Activated naive CD4-positive, alpha-beta T cell (primary cell): ENCODE measurements at places on chromosomes 6 and 20.

- no peak for DNase-seq
These were observed 646 bp upstream of the CPNE5 start for GRCh38 chr6:36839749-36840431.

- DNase-seq = no peak
These were observed 20.3 kb downstream of the CST7 start for GRCh38 chr20:24969186-24970029.

GRCh38 chr6:20882014-20882413 lies 347.8 kb downstream of the CDKAL1 start:
- DNase-seq = no peak

- no peak for DNase-seq
These were observed 88.7 kb downstream of the KCNB1 start for GRCh38 chr20:49393803-49394202.

GRCh38 chr20:62123450-62124118 lies 1.3 kb downstream of the LSM14B start:
- no peak for DNase-seq

GRCh38 chr20:16955971-16956370 lies 207.8 kb downstream of the OTOR start:
- DNase-seq = no peak

DNA sequence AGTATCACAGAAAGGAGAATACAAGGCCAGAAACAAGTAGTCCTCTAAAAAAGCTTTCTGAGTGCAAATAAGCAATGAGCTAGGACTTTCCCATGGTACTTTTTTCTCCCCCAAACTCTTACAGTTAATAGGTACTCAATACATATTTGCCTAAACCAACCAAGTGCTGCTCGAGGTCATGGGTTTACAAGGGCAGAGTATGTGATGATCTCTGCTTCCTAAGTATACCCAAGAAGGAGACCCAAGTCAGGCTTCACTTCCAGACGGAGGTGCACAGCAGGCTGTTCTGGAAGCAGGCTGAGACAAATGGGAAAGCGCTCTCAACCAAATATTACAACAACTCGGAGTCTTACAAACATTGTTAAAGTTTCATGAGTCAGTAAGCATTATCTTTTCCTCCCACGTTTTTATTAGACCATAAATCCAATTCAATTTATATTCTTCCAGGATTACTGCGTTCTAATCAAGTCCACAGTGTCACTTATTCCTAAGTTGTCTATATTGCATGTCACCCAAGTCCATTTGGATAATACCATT lies 8.1 kb downstream of the FYN start:
- DNase-seq = no peak

DNA sequence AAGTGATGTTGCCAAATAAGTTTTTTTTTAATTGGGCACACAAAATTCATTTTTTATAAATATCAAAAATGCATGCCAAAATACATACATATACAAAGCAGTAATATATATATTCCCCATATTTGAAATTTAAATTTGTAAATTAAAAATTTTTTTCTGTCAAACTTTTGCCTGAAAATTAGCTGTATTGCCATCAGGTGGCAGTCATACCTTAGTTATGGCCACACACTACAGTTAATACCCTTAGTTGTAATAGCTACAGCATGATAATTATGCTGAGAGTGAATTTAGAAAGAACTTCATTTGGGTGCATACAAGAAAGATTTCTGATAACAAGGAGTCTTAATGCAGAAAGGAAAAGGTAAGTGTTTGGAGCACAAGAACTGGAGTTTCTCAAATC lies 46.2 kb upstream of the SDHAF4 start:
- no peak for DNase-seq

DNA sequence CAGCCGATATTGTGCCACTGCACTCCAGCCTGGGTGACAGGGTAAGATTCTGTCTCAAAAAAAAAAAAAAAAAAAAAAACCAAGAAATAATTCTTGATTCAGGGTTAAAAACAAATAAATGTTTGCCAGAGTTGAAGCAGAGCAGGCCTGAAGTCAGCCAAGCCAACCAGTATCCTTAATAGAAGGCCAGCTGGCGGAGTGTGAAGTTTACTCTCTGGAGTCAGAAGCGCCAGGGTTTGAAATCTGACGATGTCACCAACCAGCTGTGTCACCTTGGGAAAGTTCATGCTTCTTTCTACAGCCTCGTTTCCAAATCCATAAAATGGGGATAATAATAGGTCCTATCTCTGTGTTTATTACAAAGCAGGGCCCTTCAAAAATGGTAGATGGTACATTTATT lies 73.0 kb upstream of the ENPP5 start:
- DNase-seq = no peak

DNA sequence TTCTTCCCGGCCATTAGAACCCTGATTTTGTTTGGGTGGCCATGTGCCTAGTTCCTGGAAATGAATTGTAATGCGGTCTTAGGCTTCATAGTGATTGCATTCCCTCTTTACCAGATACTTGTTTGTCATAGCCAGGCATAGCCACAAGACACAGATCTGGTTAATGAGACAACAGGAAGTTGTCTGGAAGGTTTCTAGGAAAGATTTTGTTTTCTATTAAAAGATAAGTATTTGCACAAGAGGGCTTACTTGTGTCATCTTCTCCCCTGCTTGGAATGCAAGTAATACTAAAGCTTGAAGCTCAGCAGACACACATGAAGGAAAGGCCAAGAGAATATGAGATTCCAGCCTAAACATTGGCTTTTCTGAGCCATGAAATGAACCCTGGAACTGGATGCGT lies 12.9 kb downstream of the FARS2 start:
- DNase-seq = no peak

- DNase-seq = no peak
These were observed 51.5 kb downstream of the PREX1 start for GRCh38 chr20:48776306-48776705.

DNA sequence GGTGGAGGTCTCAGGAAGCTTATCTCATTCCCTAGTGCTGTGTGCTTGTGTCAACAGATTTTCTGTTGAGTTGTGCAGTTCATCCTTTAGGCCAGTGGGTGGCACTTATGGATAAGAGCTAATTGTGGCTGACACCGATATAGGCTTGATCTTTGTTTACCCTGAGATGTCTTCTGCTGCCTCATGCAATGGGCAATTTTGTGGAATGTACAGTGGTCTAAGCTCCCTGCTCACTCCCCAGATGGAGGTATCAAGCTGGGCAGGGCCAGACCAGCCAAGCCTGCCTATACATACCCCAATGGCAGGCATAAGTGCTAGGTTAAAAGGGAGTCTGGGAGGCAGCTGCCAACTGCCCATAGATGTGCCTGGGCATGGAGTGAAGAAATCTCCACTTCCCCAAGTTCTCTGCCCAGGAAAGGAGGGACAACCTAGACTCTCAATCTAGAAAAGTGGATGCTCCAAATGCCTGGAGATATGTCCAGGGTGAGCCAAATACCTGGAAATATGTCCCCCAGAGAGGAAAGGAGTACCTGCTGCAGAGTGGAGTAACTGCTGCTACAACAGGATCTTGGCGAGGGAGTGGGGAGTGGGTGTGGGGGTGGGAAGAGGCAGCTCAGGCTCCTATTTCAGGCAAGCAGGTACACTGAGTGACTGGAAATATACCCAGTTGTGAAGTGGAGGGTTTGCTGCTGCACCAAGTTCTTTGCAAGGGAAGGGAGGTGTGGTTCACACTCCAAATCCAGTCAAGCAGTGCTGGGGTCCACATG lies 53.2 kb upstream of the ARG1 start:
- DNase-seq = no peak

GRCh38 chr20:33176101-33176500 lies 8.1 kb downstream of the BPIFA2 start:
- no peak for DNase-seq

GRCh38 chr20:15455279-15455678 lies 1117.9 kb upstream of the FLRT3 start:
- no peak for DNase-seq

DNA sequence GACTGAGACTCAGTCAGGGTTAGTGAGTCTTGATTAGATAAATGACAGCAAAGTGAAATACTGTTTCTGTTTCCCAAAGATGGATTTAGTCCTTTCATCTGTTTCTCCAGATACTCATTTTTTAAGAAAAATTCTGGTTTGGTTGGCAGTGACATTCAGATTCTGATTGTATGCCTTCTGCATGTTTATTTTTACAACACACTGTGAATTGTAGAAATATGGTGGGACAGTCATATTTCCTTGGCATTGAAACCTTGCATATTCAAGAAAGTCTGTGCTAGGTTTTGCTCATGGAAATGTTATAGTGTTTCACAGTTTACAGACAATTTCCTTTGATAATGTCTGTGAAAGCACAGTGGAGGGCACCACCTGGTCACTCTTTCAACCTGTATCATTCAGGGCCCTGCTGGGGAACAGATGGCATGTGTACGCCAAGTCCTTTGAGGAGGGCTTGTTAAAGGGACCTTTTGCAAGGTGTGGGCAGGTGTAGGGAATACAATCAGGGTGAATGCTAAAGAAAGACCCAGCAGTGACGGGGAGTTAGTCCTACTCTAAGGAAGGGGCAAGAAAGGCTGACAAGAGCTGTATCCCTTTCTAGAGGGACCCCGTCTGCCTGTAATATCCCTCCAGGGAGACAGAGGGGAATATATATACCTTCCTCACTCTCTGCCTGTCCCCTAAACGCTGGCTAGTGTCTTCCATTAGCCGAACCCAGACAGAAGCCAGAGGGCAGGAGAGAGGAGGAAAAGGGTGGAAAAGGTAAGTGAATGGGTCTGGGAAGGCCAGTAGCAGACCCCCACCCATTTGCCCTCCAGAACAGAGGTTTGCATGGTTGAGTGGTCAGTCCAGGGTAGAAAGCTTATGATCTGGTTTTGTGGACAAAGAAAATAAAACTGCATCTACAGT lies 10.2 kb downstream of the PLCB4 start:
- DNase-seq = no peak

- DNase-seq = no peak
These were observed 6.1 kb upstream of the TFAP2D start for GRCh38 chr6:50707191-50707590.

- no peak for DNase-seq
These were observed 1.2 kb upstream of the MYCT1 start for GRCh38 chr6:152696522-152696921.

GRCh38 chr20:10667077-10667401 lies 6.8 kb downstream of the JAG1 start:
- no peak for DNase-seq

DNA sequence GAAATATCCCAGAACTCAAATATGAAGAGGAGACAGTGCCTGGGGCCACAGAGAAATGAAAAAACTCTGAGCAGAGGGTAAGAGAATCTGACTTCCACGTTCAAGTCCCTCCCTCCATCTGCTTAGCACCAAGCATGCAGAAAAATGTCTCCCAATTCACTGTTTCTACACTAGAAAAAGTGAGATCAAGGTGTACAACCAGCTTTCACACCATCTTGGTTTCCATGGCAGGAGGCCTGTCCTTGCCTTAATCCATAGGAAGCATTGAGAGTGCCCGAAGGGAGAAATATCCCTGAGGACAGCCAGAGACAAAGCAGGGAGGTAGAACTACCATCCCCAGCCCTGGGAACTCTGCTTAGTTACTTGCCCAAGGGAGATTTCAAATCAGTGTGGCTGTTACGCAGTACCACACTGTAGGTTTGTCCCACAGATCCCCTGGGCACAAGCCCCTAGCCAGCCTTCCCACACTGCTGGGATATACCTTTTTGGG lies 82.9 kb downstream of the SCML4 start:
- DNase-seq = no peak

- no peak for DNase-seq
These were observed 31.1 kb downstream of the PLG start for GRCh38 chr6:160733050-160733646.

DNA sequence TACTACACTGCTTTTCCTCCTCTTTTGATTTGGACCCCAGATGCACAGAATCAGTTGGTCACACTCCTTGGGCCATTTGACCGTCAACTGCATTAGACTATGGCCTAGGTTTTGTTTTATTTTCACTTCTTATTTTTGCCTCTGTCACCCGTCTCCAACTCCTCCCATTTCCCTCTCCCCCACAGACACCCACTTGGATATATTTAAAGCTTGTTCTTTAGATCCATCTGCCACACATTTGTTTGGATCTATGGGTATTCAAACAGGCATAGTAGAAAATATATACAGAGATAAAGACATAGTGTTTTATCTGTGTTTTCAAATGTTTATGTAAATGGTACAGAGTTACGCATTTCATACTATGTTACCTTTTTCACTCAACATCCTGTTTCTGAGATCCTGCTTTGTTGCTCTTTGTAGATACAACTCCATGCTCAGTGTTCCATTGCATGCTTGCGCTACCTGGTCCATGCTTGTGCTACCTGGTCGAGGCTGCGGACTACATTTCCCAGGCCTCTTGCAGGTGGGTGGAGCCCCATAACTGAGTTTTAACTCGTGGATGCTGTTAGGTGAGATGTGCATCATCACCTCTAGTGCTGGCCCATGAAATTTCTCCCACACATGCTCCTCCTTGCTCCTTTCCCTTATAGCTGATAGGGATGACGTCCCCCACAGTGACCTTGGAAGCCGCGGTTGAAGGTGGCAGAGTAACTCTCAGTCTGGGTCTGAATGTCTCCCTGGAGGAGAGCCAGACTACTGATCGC lies 11.5 kb upstream of the PREX1 start:
- DNase-seq = no peak

DNA sequence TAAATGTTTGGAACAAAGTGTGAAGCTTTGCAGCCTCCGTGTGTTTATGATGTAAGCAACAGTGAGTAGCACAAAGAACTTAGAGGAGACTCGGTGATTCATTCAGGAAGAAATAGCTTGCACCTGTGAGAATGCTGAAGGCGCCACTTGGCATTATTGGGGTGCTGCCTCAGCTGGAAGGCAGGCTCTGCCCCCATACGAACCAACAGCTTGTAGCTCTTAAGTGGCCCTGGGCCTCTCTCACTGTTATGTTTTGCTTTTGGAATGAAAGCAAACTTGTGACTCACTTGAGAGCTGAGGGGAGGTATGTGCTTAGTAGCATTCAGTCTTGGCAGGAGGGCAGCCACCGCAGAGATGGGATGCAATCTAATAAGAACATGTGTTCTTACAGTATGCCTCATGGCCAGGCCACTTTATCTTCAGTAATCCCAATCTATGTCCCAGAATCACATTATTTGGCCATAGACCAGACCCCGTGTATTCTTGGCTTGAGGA lies 310.7 kb downstream of the EYA4 start:
- DNase-seq = no peak

DNA sequence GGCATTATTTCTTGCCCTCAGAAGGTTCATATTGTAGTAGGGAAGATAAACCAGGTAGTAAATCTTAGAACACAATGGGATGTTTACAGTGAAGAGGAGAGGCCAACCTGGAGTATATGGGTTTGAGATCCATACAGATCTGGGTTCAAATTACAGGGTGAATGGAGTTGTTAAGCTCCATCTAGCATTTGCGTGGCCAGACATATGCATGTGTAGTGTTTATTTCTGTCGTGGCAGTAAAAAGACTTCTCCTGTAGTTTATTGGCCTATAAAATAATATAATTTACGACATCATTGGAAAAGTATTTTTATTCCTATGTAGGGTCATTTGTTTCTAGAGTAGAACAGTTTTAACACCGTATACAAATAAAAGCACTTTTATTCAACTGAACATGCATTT lies 25.2 kb upstream of the TULP4 start:
- DNase-seq = no peak
